ENCODE measurements at places on chromosomes 4 and X. TPM values are rescaled to one million over a fixed set of nuclear protein-coding genes. Genes with fewer than 3 reads are reported as not detected.

DNA sequence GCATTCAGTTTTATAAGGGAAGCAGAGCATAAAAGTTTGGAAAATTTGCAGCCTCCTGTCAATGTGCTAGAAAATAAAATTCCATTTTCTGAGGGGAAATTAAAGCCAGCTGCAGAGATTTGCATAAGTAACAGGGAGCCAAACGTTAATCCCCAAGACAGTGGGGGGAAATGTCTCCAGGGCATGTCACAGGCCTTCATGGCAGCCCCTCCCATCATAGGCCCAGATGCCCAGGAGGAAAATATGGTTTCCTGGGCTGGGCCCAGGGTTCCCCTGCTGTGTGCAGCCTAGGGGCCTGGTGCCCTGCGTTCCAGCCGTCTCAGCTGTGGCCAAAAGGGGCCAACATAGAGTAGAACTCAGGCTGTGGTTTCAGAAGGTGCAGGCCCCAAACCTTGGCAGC lies 9.3 kb downstream of the RNF4 start:
- DNase-seq: no peak

- no peak for DNase-seq
These were observed 16.9 kb downstream of the STAP1 start for GRCh38 chr4:67575232-67576058.

DNA sequence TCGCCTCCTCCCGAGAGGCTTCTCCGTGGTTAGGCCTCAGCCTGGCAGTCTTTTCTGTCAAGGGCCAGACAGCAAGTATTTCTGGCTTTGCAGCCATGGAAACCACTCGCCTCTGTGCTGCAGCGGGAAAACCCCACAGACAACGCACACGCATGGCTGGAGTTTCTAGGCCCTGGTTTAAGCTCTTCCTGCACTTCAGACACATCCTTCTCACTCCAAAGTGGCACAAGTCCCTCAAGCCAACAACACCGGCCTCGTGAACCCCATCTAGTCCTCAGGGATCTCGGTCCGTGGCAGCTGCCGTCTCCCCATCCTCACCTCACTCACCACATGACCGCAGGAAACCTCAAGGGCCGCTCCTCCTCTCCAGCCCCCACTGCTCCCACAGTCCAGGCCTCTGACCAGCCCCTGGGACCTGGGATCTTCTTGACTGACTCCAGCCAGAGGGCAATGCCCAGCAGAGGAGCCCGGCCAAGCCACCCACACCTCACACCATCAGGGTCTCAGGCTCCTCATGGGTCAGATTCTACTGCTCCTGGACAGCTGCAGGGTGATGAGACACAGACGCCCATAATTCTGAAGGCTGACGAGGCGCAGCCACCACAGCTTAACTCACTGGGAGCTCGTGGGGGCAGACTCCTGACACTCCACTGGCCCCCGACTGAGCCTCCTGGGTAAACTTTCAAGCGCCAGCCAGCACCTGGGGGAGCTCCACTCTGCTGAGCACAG lies 21.7 kb downstream of the LETM1 start:
- no peak for DNase-seq

The GAGE2A gene
- total RNA-seq: not detected

GRCh38 chr4:139329665-139330200 lies 27.5 kb upstream of the NDUFC1 start:
- no peak for DNase-seq
